ENCODE measurements at places on chromosomes 13 and 19. TPM values are rescaled to one million over a fixed set of nuclear protein-coding genes. Genes with fewer than 3 reads are reported as not detected.

The SLAIN1 gene
- 9.6 TPM for total RNA-seq

The METTL21C gene
- not detected for total RNA-seq

The CDC34 gene
- total RNA-seq, result 159 TPM

- H3K27ac ChIP-seq, result no peak overlapping the region
- H3K27me3 ChIP-seq, result no peaks in the 10 kb centered on the region
- H3K4me1 ChIP-seq, result no peaks in the 10 kb centered on the region
- no peak overlapping the region for H3K4me3 ChIP-seq
These were observed 15.9 kb upstream of the MEIS3 start for GRCh38 chr19:47435196-47435595.

DNA sequence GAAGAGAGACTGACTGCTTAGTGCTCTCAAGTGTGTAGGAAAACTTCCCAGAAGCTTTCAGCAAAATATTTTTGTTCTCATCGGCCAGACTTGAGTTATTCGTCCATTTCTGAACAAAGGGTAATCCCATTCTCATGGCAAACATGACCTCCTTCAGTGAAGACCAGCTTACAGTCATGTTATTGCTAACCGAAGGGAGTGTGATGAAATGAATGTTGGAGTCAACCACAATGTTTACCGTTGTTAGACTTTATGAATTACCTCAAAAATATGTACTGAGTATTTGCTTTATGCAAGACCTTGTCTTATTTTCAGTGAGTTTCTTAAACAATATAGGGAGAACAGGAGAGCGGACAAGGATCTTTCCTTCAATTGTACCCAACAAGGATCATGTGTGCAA lies 228.6 kb downstream of the LMO7 start:
- H3K27me3 ChIP-seq, result no peaks in the 10 kb centered on the region
- no peak for DNase-seq

- peaks cover 13% of the 10 kb centered on the region for H3K4me1 ChIP-seq
- H3K27me3 ChIP-seq, result peaks cover 9% of the 10 kb centered on the region
- no peak overlapping the region for H3K4me3 ChIP-seq
- H3K27ac ChIP-seq, result no peak overlapping the region
- no peaks in the 10 kb centered on the region for H3K36me3 ChIP-seq
- no peak for DNase-seq
These were observed 8.3 kb upstream of the SHISA7 start for GRCh38 chr19:55451163-55451964.

GRCh38 chr19:46907880-46908279 lies 47.1 kb downstream of the ARHGAP35 start:
- H3K4me3 ChIP-seq, result no peak overlapping the region
- DNase-seq, result no peak
- H3K27ac ChIP-seq, result no peak overlapping the region

DNA sequence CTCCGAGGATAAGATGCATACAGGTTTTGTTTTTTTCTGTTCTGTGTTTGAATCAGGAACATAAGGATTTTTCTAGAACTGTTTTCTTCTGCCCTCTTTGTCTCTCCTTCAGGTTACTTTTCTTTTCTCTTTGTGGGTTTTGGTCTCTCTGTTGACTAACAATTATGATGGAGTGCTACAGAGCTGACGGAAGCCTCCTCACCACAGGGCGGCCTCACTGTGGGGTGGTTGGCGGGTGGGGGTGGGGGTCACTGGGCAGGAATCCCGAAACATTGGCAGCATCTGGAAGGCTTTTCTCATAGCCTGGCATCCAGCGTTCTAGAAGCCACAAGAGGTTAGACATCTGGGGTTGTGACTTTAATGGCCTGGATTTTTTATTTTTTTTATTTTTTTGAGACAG lies 12.0 kb upstream of the MATK start:
- H3K27ac ChIP-seq, result no peak overlapping the region
- H3K27me3 ChIP-seq, result no peaks in the 10 kb centered on the region
- DNase-seq, result no peak
- H3K4me1 ChIP-seq, result no peaks in the 10 kb centered on the region
- H3K36me3 ChIP-seq, result no peaks in the 10 kb centered on the region
- H3K4me3 ChIP-seq, result no peak overlapping the region

- no peaks in the 10 kb centered on the region for H3K36me3 ChIP-seq
- no peak overlapping the region for H3K27ac ChIP-seq
- H3K27me3 ChIP-seq, result no peaks in the 10 kb centered on the region
- H3K4me1 ChIP-seq, result no peaks in the 10 kb centered on the region
These were observed 240.3 kb downstream of the SHISA2 start for GRCh38 chr13:25811506-25811905.

DNA sequence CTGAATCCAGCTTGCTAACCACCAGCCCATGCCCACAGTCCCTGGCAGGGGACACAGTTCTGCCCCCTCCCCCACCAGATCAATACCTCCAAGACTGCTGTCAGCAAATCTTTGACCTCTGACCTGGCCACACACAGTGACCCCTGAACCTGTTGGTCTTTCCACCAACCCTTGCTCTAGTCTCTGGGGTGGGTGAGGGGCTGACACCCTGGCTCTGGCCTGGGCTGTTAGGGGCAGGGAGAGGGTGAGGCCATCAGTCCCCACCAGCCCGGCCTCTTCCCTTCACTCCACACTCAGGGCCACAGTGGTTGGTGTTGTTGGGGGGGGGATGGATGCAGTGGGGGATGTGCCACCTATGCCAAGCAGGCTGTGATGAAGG lies 21.8 kb upstream of the SLC7A10 start:
- no peaks in the 10 kb centered on the region for H3K27me3 ChIP-seq
- no peaks in the 10 kb centered on the region for H3K4me1 ChIP-seq
- no peaks in the 10 kb centered on the region for H3K36me3 ChIP-seq
- H3K4me3 ChIP-seq, result no peak overlapping the region

DNA sequence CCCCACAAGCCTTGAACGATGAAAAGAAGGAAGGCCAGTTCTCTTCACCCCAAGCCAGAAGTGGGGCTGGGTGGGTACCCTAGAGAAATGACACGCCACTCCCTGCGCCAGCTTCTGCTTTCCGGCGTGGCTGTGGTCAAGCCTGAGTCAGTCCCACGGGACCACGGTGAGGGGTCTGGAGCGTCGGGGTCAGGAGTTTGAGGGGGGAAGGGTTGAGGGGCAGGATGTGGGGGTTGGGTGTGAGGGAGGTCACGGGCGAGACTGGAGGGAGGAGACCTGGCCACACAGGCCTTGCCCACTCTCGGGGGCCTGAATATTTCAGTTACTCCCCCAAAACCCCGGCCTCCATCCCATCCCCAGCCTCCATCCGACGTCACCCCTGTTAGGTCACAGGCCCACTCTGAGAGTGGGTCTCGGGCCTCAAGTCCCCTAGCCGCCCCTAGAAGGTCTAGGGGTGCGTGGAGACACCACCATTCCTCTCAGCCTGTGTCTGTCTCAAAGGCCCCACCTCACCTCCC lies 500 bp upstream of the IFI30 start:
- H3K4me3 ChIP-seq, result peak overlapping the region; percentile 56
- no peaks in the 10 kb centered on the region for H3K27me3 ChIP-seq
- H3K27ac ChIP-seq, result peak overlapping the region; percentile 58
- H3K36me3 ChIP-seq, result no peaks in the 10 kb centered on the region

DNA sequence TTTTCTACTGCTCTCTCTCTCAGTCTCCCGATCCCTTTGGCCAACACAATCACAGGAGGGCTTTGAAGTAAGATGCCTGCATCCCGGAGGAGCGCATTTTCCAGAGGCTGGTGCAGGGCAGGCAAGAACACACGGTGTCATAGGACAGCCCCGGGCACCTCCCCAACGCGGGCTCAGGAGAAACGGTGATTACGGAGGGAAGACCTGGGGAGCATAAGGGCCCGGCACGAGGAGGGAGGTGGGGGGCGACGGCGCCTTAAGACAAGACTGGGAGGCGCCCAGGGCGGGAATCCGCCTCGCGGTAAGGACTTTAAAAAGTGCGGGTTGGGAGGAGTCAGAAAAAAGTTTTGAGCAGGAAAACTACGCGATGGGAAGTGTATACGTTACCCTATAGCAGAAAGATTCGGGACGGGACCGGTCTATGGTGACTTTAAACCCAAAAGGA lies 18.7 kb upstream of the ZNF888 start:
- peak overlapping the region; percentile 70 for H3K4me3 ChIP-seq
- H3K27ac ChIP-seq, result peak overlapping the region; percentile 93
- H3K36me3 ChIP-seq, result no peaks in the 10 kb centered on the region
- peak; percentile 21 for DNase-seq
- peaks cover 16% of the 10 kb centered on the region for H3K4me1 ChIP-seq
- H3K27me3 ChIP-seq, result no peaks in the 10 kb centered on the region

DNA sequence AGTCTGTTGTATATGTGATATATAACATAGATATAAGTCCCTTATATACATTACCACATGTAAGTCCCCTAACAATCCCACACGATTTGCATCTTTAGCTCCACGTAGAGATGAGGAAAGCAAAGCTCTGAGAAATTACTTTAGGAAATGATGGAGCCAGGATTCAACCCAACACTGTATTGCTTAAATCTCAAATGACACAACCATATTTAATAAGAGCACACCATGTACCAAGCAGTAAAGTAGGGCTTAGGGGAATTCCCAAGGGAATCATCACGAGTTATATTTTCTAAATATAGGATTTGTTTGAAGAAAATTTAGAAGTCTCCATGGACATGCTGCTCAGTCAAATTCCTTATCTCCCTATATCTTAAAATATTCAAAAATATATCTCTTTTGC lies 61.3 kb upstream of the POMP start:
- H3K4me3 ChIP-seq, result no peak overlapping the region
- no peak for DNase-seq
- no peak overlapping the region for H3K27ac ChIP-seq
- no peaks in the 10 kb centered on the region for H3K36me3 ChIP-seq
- peaks cover 2% of the 10 kb centered on the region for H3K27me3 ChIP-seq
- H3K4me1 ChIP-seq, result no peaks in the 10 kb centered on the region

DNA sequence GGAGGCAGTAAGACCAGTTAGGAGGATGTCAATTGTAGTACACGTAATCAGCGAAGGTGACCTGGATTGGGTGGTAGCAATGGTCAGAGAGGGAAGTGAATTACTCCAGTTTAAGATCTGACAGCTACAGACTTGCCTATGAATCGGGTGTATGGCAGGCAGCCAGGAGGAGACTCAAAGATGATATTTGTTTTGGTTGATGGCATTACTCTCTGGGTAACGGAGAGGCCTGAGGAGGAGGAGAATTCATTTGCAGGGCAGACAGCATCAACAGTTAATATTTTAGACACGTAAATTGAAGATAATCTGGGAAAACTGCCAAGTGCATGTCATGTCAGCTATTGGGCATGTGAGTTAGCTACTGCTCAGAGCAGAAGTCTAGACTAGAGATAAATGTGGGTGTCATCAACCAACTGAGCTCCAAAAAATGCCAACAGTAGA lies 109.2 kb downstream of the SGCG start:
- DNase-seq, result peak; percentile 10
- no peak overlapping the region for H3K4me3 ChIP-seq
- H3K27ac ChIP-seq, result no peak overlapping the region
- H3K27me3 ChIP-seq, result no peaks in the 10 kb centered on the region

GRCh38 chr13:90995614-90996013 lies 351.9 kb upstream of the MIR17HG start:
- DNase-seq, result no peak
- H3K4me1 ChIP-seq, result no peaks in the 10 kb centered on the region
- no peak overlapping the region for H3K4me3 ChIP-seq
- no peaks in the 10 kb centered on the region for H3K27me3 ChIP-seq

DNA sequence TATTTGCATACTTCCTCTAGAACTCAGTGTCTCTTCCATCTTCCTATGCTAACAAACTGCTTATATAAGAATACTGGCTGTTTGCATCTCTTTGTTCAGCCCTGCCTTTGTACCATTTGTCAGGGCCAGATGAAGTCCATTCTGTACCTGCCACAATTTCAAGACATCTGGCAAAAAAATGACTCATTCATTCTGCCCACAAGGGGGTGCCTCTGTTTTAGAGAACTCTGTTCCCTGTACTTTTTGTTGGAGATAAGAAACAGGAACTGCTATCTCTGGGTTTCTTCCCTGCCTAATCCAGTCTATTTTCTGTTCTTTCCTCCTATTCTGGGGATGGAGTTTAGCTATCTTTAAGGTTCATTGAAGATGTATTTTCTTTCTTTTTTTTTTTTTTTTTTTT lies 23.0 kb downstream of the ZNF568 start:
- no peak overlapping the region for H3K27ac ChIP-seq
- no peaks in the 10 kb centered on the region for H3K27me3 ChIP-seq
- H3K4me3 ChIP-seq, result no peak overlapping the region

DNA sequence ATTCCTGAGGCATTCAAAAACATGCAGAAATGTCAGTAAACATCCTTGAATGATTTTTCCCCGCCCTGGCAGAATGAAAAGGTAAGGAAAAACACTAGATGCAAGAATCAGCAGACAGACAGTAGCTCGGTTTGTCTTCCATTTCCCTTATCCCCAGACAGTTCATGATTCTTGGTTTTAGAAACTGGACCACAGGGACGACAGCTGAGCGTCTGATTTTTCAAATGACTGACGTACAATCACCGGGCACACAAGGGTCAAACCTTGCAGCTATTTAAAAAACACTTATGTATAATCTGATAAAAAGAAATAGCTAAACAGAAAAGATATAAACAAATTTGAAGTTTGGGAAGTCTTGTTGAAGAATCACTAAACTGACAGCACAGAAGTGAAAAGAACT lies 47.1 kb downstream of the DCLK1 start:
- H3K27ac ChIP-seq, result no peak overlapping the region
- H3K36me3 ChIP-seq, result no peaks in the 10 kb centered on the region
- no peaks in the 10 kb centered on the region for H3K4me1 ChIP-seq
- no peaks in the 10 kb centered on the region for H3K27me3 ChIP-seq
